Fibroblast of lung (primary cell): ENCODE measurements at places on chromosomes 11 and 22. TPM values are rescaled to one million over a fixed set of nuclear protein-coding genes. Genes with fewer than 3 reads are reported as not detected.

NFAM1 gene
- 0.17 TPM in 1 of 2 replicates, not detected in the other for total RNA-seq

ARHGAP42 gene
- 8.7 and 13.4 TPM in 2 replicates for total RNA-seq

DNA sequence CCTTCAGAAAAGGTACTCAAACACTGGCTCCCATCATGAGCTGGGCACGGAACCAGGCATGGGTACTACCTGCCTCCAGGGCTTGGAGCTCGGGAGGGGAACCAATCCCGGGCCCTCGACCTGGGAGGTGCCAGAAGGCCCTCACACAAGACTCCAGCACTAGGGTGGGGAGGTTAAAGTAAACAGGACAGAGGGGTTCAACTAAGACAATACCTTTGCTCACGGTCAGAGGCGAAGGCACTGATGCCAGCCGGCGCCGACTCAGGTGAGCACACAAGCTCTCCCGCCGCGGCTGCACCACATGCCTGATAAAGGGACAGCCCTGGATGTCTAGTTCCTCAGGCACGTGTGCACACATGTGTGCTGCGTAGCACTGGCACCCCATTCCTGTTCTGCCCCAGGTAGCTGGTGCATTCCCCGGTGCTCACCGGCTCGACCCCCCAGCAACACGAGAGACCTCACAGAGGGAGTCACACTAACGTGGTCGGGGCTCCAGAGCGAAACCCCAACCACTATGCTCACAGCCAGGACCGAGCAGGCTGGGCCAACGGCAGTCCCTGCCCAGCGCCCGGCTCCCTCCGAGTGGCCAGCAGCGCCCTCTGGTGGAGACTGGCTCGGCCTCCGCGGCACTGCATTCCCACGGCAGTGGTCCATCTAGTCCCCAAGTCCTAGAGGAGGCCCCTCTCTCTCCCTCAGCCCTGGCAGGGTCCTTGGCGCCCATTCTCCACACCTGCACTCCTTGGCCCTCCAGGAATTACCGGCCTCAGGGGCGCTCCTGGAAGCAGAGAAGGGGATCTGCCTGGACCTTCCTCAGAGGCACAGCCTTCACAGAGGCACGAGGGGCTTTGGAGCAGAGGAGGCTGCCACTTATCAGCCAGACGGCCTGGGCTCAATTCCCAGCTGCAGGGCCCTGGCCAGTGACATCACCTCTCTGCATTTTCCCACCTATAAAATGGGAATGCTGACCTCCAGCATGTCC is 28.8 kb upstream of the MOB2 start:
- H3K27ac ChIP-seq, result no peak overlapping the region
- H3K27me3 ChIP-seq, result no peaks in the 10 kb centered on the region
- no peak overlapping the region for H3K4me3 ChIP-seq
- no peaks in the 10 kb centered on the region for H3K4me1 ChIP-seq
- DNase-seq, result peak; percentile 46

- no peaks in the 10 kb centered on the region for H3K27me3 ChIP-seq
- DNase-seq, result no peak
- no peak overlapping the region for H3K4me3 ChIP-seq
- no peaks in the 10 kb centered on the region for H3K36me3 ChIP-seq
These were observed 57.5 kb upstream of the SLC22A12 start for GRCh38 chr11:64533501-64533900.

DNA sequence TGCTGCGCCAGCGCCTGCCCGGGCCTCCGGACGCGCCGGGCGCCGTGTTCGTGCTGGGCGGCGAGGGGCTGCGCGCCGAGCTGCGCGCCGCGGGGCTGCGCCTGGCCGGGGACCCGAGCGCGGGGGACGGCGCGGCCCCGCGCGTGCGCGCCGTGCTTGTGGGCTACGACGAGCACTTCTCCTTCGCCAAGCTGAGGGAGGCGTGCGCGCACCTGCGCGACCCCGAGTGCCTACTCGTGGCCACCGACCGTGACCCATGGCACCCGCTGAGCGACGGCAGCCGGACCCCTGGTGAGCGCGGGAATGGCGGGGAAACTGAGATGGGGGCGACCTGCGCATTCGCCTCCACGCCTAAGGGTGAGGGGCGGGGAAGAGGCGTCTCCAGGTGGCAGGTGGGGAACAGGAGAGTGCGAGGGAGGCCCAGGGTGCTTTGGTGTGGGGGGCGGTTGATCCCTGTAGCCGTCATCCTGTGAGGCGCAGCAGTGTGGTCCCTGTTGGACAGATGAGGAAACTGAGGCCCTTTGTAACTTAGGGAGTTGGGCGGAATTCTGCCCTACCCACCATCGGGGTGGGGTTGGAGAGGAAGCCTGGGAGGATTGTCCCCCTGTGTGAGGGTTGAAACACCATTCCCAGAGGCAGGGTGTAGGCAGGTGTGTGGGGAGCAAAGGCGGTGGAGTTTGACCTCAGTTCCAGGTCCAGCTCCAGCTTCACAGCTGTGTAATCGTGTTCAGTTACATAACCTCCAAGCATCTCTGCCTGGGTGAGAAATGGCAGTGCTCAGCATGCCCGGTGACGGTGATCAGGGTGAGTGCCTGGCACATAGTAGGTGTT is 758 bp downstream of the PDXP start:
- H3K4me1 ChIP-seq, result peaks cover 30% of the 10 kb centered on the region
- no peaks in the 10 kb centered on the region for H3K27me3 ChIP-seq
- no peak for DNase-seq

GRCh38 chr11:7537265-7537664 is 23.5 kb downstream of the PPFIBP2 start:
- H3K4me3 ChIP-seq, result no peak overlapping the region
- H3K27ac ChIP-seq, result no peak overlapping the region
- H3K36me3 ChIP-seq, result no peaks in the 10 kb centered on the region
- H3K4me1 ChIP-seq, result no peaks in the 10 kb centered on the region
- H3K27me3 ChIP-seq, result no peaks in the 10 kb centered on the region

GRCh38 chr22:25627271-25627852 is 62.9 kb downstream of the GRK3 start:
- DNase-seq, result no peak
- no peaks in the 10 kb centered on the region for H3K27me3 ChIP-seq
- H3K4me1 ChIP-seq, result no peaks in the 10 kb centered on the region
- H3K4me3 ChIP-seq, result no peak overlapping the region

GRCh38 chr11:96341211-96342013 is 1.6 kb downstream of the MAML2 start:
- no peaks in the 10 kb centered on the region for H3K27me3 ChIP-seq
- H3K36me3 ChIP-seq, result no peaks in the 10 kb centered on the region
- peak overlapping the region; percentile 86 for H3K4me3 ChIP-seq
- peak overlapping the region; percentile 89 for H3K27ac ChIP-seq

DNA sequence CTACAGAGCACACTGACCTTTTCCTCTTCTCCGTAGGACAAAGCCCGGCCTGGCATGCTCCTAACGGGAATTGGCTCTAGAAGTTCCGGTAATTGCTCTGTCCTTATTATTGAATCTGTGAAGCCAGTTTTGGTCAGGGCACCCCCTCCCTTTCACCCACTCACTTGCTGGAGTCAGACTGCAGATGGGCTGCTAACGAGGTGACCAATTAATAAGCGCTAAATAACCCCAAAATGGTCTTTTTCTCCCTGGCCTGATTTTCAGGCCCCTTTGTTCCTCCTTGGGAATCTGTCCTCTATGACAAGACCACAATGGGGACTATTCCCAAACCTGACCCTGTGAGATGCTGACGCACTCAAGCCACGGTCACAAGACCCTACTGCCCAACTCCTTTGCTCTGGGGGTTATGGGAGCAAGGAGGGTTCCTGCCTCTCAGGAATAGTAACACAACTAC is 610.0 kb upstream of the CADM1 start:
- H3K27ac ChIP-seq, result no peak overlapping the region
- no peak for DNase-seq

GRCh38 chr11:12285811-12286222 is 91.6 kb upstream of the PARVA start:
- no peaks in the 10 kb centered on the region for H3K27me3 ChIP-seq
- H3K4me1 ChIP-seq, result peaks cover 53% of the 10 kb centered on the region
- peak overlapping the region; percentile 92 for H3K27ac ChIP-seq
- H3K36me3 ChIP-seq, result no peaks in the 10 kb centered on the region
- H3K4me3 ChIP-seq, result no peak overlapping the region
